ENCODE measurements at places on chromosomes 6 and 20.
A peak's percentile ranks its signal among the peaks of the same experiment; 100 is the strongest.

DNA sequence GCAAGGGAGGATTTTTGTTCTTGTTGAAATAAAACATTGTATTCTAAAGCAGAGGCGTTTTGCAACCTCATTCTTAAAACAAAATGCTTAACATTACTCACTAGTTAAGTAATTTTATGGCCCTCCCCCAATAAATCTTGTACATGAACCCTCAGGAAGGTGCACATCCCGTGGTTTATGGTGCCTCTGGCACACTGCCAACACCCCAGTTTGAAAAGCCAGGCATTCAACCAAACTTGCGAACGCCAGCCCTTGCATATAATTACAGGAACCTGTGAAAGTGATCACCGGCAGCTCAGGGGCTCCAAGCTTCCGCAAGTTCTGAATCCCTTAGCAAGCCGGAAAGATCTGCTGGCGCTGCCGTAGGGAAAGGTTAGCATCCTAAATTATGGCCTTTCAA, 1109.0 kb upstream of the FLRT3 start:
- no peak for DNase-seq

GRCh38 chr6:73728548-73729205, 32.7 kb downstream of the CD109 start:
- no peak for DNase-seq

DNA sequence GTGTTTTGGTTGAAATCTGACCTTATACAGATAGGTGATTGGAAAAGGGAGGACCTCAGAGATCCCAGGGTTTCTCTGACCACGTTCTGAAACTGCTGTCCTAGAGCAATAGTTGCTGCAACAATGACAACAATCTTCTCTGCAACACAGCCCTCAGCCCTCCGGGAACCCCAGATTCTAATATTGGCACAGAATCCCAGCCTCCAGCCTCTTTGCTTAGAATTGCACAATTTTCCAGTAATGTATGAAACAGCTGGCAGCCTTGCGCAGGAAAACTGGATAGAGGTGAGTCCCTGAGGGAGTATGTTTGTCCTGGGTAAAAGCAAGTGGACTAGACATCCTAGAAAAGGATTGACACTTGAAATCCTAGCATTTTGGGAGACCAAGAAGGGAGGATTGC, 30.4 kb upstream of the PNRC1 start:
- DNase-seq: no peak

GRCh38 chr6:16361121-16361520, 122.7 kb downstream of the GMPR start:
- DNase-seq: no peak

DNA sequence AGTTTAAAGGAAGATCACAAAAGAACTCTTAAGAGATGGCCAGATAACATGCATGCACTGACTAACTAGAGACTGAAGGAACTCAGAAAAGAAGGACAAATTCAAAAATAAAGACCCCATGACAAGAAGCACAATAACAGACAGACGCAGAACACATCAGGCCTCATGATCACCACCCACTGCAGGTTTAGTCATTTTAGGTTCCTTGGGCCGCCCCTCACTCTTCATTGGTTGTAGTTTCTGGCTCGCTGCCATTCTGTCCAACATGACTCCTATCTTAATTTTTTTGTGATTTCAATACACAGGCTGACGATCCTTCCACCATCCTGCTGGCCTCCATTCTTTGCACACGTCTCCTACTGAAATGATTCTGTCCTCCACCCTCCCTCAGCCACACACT, 21.6 kb downstream of the STX7 start:
- peak; percentile 5 for DNase-seq

DNA sequence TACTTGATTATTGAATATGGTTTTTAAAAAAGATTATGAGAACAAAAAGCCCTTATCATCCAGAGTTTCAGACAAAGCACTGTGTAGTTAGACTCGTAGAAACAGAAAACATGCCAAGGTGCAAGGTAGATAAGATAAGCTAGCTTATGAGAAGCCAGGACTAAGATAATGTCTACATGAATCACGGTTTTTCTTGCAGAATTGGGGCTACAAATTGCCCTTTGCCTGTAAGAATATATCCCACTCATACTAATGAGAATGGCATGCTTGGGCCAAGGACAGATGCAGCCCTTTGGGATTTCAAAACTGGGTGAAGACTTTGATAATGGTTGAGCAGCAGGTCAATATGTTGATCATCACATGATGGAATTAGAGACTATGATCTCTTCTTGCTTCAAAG, 165.3 kb upstream of the PREP start:
- no peak for DNase-seq

- DNase-seq: no peak
These were observed 91.0 kb downstream of the ANKEF1 start for GRCh38 chr20:10125757-10126156.

DNA sequence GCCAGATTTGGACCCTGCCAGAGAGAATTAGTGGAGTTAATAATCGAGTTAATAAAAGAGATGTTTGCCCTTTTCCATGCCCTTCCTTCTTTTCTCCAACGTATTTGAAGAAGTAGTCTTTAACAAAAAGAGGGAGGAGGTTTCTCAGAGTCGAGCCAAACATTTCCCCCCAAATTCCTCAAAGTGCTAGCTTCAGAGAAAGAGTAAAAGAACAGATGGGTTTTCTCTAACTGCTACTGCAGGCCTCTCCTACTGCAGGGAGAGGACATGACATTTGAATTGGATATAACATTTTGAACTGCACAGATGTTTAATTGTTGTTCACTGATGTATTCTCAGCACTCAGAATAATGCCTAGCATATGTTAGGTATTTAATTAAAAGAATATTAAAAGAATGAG, 25.5 kb downstream of the RWDD2A start:
- no peak for DNase-seq

GRCh38 chr6:47729457-47729856, 31.1 kb downstream of the ADGRF4 start:
- no peak for DNase-seq

DNA sequence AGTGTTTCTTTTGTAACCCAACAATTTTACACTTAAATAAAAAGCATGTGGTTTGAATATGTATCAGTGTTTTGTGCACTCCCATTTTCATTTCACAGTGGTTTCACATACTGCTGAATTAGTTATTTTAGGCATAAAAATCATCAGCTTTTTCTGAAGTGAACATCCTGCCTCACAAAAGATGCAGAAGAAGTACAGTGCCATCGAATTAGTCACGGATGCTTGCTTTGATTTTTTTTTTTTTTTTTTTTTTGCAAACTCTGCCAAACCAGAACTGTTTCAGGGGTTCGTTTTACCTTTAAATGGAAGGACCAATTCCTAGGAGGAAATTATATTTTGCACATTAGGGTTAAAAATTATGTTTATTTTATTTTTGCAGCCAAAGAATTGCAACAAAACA, 158.6 kb downstream of the RPS12 start:
- DNase-seq: no peak

- no peak for DNase-seq
These were observed 33.3 kb upstream of the SLC22A16 start for GRCh38 chr6:110509617-110510241.

DNA sequence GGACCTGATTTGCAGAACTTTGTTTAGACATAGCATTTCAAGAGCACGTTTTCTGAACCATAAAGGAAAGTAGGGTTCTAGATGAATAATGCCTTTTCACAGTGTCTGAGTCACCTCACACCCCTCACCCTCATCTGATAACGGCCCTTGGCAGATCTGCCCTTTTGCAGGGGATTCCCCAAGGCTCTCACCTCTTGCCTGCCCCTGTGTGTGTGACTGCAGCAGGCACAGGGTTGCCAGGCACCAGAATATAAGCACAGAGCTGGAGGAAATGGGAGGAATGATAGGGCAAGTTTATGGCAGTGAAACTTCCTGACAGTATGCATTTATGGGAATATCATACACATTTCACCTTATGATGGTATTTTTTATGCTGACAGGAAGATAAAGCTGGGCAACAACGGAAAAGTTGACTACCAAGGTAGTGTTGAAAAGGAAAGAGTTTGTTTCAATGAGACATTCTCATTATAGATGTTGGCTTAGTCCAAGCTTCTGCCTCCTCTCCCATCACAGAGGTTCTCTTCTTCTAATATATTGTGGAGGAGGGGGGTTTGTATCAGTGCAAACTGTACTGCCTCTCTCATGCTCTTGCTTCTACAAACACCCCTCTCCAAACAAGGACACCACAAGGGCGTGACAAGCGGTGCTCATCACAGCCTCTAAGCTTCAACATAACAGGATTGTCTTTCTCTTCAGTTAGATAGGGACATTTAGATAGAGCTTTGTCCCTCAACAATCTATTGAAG, 101.5 kb upstream of the BACH2 start:
- DNase-seq: peak; percentile 84

GRCh38 chr6:131004936-131005335, 58.1 kb downstream of the EPB41L2 start:
- no peak for DNase-seq

DNA sequence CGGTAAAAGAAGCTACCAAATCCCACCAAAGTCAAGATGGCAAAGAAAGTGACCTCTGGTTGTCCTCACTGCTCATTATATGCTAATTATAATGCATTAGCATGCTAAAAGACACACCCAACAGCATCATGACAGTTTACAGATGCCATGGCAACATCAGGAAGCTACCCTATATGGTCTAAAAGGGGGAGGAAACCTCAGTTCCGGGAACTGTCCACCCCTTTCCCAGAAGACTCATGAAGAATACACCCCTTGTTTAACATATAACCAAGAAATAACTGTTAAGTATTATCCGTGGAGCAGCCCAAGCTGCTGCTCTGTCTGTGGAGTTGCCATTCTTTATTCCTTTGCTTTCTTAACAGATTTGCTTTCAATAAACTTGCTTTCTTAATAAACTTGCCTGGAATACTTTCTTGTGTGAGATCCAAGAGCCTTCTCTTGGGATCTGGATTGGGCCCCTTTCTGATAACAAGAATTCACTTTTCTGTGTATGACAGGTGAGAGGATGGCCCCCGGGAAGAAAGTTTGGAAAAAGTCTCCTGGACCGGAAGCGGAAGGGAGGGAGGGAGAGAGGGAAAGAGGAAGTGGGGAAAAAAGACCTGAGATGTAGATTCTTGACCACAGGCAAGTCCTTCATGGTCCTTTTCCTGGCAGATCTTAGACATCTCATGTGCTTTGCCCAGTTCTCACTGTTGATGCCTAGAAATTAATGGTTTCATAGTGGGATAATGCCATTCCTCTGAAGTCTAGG, 146.7 kb upstream of the ID4 start:
- no peak for DNase-seq

DNA sequence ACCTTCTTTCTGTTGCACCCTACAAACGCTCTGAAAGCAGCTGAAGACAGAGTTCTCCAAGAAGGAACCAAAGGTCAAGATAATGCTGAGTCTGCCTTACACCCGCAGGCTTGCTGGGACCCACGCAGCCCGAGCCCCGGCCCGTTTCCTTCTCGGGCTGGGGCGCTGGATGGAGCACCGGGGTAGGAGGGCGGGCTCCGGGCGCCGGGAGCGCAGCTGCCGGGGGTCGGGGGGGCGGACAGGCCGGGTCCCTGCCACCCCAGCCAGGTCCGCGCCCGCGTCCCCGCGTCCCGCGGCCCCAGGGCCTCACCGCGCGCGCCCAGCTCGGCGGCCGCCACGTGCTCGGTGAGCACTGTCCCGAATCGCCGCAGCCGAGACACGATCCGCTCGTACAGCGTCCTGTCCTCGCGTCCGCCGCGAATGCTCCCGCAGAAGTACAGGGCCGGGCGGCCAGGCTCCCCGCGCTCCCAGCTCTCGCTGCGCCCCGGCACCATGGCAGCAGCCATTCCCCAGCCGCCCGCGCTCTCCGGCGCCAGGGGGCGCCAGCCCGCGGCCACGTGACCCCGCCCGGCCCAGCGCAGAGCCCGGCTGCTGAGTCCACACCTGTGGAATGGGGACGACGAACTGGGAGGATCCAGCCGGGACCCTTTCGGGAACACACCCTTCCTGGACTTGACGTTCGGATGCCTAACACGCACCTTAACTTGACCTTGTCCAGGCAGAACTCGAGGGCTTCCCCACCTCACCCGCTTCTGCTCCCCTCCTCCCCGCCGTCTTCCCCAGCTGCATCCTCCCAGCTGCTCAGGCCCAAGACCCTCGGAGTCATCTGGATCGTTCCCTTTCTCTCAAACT, at the start of gene DNPH1:
TSS of gene DNPH1 (minus strand) at position 531 of the 852 bp plus-strand sequence. CDS start at position 506, 25 bp downstream.
- peak; percentile 84 for DNase-seq

GRCh38 chr6:79949233-79949632, 1.9 kb upstream of the ELOVL4 start:
- DNase-seq: peak; percentile 77

DNA sequence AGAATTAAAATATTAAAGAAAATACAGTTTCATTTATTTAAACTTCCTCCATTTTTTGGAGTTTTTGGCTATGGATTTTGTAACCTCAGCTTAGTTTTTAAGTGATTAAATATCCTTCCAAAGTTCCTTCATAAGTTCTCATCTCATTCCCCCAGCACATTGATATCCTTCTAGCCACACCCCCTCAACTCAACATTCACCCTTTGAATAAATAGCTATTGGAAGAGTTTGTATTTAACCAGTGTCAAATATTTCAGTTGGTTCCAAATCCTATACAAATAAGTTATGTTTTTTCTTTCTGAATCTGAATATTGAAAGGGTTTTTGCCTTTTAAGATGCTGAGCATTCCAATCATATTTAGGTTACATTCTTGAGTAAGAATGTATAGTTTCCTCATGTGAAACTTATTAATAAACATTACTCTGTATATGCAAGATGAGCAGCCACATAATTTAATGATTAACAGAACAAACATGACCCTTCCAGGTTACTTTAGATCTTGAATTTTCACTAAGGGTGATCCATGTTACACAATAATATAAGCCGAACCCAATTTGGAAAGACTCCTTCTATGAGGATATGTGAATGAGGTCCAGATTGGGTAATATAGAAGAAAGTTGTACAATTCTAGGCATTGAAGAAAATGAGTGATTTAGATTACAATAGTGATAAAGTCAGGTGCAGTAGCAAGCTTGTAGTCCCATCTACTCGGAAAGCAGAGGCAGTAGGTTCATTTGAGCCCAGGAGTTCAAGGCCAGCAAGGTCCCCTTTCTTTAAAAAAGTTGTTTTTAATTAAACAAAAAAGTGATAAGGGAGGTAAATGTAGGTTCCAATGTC, 13.6 kb downstream of the GLYATL3 start:
- no peak for DNase-seq

GRCh38 chr6:105220186-105220585, 40.4 kb upstream of the POPDC3 start:
- no peak for DNase-seq

DNA sequence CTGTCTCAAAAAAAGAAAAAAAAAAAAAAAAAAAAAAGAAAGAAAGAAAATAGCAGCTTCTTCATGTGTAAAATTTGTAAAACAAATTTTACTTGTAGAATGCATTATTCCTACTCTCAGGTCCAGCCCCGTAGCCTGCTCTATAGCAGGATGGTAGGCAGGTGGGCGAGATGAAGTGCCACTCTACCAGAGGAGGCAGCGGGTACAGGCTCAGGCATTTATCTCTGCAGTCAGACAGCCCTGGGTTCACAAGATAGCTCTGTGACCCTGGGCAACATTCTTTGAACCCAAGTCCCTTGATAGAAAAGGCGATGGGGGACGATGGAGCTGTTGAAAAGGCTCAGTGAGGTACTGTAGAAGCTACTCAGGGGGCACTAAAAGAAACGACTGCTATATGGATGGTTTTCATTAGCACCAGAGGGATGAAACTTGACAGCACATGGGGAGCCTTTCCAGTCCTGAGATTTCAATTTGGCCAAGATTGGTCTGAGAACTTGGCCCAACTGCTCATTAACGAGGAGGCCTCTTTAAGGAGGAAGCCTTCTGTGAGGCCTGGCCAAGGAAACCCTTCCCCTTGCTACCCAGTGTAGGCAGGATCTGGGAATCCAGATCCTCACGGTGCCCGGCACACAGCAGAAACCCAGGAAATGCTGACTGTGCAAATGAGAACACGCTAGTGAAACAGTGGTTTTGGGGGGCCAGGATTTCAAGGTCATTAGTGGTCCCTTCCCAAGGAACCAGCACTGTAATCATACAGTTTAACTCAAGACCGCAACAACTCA, 63.1 kb downstream of the MYH7B start:
- DNase-seq: no peak

GRCh38 chr6:108002365-108003221, 44.6 kb upstream of the SEC63 start:
- no peak for DNase-seq
